ENCODE measurements at places on chromosomes 6 and 20.

- no peak for DNase-seq
Measured at GRCh38 chr20:18431206-18431605, 35.6 kb downstream of the DZANK1 start.

GRCh38 chr20:3121955-3122610 is 37.6 kb upstream of the AVP start:
- DNase-seq: no peak

DNA sequence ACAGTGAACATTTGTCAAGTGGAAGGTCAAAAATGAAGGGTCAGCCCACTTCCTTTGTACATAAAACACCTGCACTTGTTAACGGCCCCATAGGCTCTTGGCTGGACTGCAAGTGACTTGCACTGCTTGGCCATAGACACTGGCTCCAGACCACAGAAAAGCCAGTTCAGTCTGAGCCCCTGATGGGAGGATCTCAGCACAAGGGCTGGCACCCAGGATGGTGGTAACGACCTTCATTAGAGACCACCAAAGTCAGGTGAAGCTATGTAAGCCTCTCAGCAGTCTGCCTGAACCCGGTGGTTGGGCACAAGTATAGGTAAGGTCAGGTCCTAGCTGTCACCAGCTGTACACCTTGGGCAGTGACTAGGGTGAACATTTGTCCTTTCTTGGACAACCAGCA is 16.1 kb downstream of the PLAGL2 start:
- DNase-seq: no peak

GRCh38 chr20:62143957-62144825 is 622 bp downstream of the SS18L1 start:
- no peak for DNase-seq

Data from globus pallidus (tissue), 1 donor.